ENCODE measurements at places on chromosomes 7 and 10.

DNA sequence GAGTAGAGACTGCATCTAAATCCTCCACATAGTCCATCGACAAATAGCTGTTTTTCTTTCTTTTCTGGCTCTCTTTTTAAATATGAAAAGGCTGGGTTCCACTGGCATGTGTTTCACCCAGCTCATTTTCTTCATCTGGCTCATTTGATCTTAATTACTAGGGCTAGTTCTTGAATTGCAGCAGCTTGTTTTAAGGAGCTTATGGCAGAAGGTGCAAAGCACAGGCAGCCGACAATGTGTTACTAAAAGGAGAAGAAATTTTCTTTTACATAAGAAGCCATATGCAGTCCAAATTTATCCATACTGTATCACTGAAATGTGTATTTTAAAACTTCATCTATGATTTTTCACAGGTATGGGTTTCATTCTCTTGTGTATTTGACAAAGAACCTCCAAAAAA lies 205.6 kb upstream of the PTER start:
- no peak for DNase-seq

DNA sequence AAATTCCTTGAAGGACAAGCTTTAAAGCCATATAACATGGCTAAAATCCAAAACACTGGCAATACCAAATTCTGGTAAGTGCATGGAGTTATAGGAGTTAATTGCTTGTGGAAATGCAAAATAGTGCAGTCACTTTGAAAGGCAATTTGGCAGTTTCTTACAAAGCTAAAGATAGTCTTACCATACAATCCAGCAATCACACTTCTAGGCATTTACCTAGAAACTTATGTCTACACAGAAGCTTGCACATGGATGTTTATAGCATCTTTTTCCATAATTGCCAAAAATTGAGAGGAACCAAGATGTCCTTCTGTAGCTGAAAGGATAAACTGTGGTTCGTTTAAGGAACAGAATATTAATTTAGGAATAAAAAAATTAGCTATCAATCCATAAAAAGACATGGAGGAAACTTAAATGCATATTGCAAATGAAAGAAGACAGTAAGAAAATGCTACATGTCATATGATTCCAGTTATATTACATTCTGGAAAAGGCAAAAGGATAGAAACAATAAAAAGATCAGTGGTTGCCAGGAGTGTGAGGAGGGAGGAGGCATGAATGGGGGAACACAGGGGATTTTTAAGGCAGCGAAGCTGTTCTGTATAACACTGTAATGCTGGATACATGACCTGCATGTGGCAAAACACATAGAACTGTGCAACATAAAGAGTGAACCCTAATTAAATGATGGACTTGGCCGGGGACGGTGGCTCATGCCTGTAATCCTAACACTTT lies 51.9 kb downstream of the GNAT3 start:
- no peak for DNase-seq

GRCh38 chr7:22896917-22897316 lies 74.3 kb upstream of the TOMM7 start:
- no peak for DNase-seq

- no peak for DNase-seq
These were observed 6.9 kb downstream of the CPA4 start for GRCh38 chr7:130299866-130300265.

DNA sequence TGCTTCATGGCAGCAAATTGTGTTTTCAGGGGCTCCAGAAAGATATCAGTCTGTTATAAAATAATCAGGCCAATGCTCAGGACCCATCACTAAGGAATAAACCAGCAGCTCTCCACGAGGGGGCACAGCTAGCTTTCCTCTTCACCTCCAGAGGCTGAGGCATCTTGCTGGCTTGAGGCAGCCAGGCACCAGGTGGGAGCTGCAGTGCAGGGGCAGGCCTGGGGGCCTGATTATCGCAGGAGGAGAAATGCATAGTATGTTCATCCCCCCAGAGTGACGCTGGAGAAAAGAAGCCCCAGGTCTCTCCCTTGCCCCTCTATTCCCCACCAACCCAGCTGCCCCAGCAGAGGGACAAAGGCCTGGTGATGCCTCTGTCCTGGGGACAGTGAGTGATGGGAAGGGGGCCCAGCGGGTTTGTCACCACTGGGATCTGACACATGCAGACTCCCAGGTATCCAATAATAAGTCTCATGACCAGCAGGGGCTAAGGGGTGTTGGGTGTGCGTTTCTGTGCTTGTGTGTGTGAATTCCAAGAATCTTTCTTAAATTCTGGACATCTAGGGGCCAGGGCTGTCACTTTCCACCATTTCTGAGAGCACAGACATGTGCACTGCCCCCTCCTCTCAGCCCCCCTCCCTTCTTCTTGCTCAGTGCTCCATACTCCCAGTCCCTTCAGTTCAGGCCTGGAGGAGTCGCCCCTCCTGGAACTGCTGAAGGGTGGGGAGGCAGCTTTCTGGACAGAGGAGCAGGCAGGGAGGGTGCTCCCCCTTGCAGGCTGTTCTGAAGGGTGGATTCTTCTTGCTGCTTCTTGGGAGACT lies 128.1 kb upstream of the FAM20C start:
- DNase-seq = peak; percentile 60

DNA sequence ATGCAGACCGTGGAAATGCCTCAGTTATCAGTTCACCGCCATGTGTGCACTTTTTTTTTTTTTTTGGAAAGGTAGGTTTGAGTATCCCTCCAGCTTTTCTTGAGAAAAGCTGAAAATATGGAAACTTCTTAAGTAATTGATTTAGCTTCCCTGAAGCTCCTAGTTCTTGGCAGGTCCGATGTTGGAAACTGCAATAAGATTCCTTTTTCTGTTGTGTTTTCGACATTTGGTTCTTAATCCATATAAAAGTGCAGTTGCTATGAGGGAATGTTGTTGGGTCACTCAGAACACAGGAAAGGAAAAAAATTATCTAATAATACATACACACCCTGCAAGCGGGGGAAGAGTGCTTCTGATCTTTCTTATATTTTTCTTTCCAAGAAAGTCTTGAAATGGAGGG lies 665.2 kb downstream of the INHBA start:
- DNase-seq = no peak

DNA sequence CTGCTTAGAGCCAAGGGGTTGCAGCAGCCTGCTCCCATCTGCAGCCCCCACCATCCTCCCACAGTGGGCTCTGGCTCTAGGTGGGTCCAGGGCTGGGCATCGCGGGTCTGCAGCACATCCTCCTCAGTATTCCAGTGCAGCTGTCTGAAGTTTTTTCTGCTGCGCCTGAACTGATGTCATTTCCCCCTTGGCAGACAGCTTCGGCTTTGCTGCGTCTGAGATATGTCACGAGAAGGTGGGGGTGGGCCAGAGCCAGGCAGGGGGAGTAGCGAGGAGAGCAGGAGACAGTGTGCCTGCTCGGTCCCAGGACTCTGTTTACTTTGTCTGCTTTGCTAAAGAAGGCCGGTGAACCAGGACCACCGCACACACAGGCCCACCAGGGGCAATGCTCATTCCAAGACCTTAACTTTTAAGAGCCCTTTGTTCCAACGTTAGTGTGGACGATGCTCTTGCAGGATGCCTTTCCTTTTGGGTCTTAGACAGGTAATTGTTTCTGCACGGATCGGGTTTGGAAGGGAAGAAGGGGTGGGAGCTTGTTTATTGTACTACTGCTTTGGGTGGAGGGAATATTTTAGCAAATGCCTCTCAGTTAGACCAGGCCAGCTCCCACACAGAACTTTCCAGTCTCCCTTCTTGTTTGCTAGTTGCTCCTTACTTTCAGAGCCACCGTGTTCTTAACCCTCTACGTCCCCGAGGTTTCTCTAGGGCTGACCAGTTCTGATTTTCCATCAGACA lies 32.4 kb downstream of the WBP1L start:
- DNase-seq = no peak

GRCh38 chr7:20220293-20220761 lies 3.1 kb upstream of the MACC1 start:
- DNase-seq = no peak

- DNase-seq = peak; percentile 88
These were observed 168.6 kb upstream of the ETV1 start for GRCh38 chr7:14158111-14158510.

DNA sequence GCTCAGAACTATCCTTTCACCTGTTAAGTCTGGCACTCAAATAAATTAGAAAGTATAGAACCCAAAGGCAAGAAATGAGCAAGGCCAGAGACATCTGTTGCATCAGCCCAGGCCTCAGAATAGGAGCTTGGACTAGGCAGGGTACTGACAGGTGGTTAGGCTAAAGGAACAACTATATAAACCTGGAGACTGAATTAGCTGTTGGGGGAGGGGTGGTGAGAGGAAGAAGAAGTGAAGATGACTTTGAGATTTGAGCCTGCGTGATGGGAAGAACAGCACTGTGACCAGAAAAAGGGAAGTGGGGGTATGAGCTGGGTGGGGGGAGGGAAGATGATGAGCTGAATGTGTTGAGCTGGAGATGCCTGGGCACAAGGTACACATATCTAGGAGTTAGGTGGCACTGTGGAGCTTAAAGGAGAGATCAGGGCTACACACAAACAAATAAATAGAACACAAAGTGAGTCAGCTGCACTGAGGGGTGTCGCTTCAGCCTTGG lies 244.7 kb downstream of the PTEN start:
- DNase-seq = no peak

GRCh38 chr7:47153576-47153975 lies 428.3 kb downstream of the TNS3 start:
- peak; percentile 61 for DNase-seq

- DNase-seq = no peak
These were observed 114.2 kb downstream of the SPAG6 start for GRCh38 chr10:22459496-22459895.

GRCh38 chr10:129838794-129839193 lies 125.3 kb downstream of the EBF3 start:
- no peak for DNase-seq

DNA sequence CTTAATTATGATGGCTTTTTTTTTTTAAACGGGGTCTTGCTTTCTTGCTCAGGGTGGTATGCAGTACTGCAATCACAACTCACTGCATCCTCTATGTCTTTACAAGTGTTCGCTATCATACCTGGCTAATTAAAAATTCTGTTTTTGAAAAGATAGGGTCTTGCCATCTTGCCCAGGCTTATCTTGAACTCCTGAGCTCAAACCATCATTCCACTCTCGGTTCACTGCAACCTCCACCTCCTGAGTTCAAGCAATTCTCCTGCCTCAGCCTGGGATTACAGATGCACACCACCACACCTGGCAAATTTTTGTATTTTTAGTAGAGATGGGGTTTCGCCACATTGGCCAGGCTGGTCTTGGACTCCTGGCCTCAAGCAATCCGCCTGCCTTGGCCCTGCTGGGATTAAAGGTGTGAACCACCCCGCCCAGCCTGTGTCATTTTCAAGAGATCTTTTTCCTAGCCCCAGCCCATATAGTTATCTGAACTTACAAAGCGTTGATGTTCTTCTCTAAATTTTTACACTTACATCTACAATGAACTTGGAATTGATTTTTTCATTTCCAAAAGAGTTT lies 6.0 kb downstream of the HNRNPF start:
- DNase-seq = no peak
